Activated T-cell treated with anti-CD3 and anti-CD28 coated beads, Interleukin-2, amount 50 U/mL, for 1 hour (primary cell): ENCODE measurements at places on chromosomes 1 and 21.

GRCh38 chr21:42097860-42098454 is 26.8 kb downstream of the UMODL1 start:
- no peak for DNase-seq

DNA sequence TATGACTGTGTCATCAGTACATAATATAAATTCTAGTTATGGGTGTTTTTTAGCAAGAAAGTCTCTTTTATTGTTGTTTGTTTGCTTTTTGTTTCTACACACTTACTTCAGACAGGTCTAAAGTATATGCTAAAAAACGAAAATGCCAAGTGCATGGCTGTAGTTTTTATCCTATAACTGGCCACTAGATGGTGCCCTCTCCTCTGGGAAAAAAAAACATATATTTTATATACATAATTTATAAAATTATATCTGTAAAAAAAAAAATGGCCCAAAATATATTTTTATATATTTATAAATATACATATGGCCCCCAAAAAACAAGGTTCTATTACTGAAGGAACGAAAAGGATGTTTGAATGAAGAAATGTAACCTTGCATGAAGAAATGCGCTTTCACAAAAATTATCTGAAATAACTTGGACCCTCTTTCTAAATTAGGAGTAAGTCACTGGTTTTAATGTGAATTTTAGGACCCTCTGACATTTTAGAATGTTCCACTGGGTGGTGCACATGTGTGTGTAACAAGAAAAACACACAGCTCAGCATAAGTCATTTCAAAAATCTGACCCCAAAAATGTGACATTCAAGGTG is 93.5 kb downstream of the TTLL7 start:
- DNase-seq: no peak

DNA sequence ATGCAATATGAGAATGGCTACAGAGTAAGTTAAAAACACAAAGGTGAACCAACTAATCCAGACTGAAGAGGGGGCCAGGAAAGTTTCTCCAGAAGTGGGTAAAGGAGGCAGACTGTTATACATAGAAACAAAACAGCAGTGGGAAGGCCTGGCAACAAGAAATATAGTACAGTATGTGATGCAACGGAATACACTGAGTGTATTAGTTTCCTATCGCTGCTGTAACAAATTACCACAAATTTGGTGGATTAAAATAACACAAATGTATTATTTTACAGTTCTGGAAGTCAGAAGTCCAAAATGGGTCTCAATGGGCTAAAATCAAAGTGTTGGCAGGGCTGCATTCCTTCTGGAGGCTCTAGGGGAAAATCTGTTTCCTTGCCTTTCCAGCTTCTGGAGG is 95.2 kb downstream of the ZSWIM5 start:
- no peak for DNase-seq

DNA sequence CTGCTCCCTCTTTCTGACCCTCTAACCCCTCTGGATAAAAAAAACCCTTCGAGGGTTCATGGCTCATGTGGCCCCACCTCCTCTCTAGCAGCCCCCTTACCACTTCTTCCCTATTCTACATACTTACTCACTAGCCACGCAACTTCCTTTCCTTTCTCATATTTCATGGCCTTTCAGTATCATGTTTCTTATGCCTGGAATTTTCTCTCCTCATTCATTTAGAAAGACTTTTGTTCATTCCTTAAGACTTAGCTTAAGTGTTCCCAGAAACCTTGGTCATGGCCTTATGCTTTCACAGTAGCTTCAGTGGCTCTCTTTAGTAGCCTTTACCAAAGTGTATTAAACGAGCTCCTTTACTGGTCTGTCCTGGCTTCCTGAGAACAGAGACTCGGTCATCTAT is 6.1 kb downstream of the ACP6 start:
- no peak for DNase-seq

- peak; percentile 61 for DNase-seq
Measured at GRCh38 chr1:155977690-155978324, 540 bp downstream of the ARHGEF2 start.

DNA sequence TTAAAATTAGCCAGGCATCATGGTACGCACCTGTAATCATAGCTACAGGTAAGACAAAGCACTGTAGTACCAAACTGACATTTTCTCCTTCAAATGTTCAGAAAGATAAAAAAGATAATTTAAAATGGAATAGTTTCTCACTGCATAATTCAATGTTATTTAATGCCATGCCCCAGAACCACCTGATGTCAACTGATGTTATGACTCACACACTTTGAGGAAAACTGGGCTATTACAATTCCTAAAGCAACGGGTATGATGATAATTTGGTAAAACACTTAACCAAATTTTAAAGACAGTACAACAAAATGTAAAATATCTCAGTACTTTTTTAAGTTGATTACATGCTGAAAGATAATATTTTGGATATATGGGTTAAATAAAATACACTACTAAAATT is 22.9 kb upstream of the PLEKHO1 start:
- no peak for DNase-seq

DNA sequence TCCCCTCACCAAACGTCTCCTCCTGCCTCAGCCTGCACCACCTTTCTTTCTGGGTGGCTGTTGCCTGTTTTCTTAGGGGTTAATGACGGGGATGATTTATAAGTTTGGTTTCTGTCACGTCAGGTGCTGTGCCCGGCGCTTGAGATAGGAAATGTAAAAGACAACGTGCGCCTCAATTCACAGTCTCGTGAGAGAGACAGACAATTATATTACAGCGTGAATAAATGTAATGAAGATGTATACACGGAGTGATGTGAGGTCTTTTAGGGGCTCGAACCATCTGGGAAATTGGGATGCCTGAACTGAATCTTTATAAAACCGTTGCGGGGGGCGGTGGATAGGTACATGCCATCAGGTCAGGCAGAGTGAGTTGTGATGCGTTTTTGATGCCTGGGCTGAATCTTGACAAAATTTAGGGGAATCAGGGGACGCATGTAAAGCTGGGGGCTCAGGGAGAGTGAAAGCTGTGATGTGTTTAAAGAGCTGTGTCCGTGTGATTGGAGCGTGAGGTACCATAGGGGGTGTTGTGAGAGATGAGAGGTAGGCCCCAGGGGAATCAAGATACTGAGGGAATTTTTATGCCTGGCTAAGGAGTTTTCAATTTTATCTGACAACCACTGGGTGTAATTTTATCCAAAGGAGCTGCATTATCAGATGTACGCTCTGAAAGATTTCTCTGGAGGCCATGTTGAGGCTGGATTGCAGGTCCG is 831 bp downstream of the TIPRL start:
- DNase-seq: no peak

- DNase-seq: no peak
Measured at GRCh38 chr1:169644297-169644696, 14.4 kb upstream of the SELP start.

GRCh38 chr1:239555350-239555749 is 169.0 kb downstream of the CHRM3 start:
- DNase-seq: no peak

GRCh38 chr1:201229771-201230635 is 39.4 kb downstream of the IGFN1 start:
- DNase-seq: no peak

- no peak for DNase-seq
Measured at GRCh38 chr21:45549626-45550463, 7.6 kb upstream of the SLC19A1 start.

GRCh38 chr1:245248231-245248731 is 93.5 kb downstream of the KIF26B start:
- no peak for DNase-seq

DNA sequence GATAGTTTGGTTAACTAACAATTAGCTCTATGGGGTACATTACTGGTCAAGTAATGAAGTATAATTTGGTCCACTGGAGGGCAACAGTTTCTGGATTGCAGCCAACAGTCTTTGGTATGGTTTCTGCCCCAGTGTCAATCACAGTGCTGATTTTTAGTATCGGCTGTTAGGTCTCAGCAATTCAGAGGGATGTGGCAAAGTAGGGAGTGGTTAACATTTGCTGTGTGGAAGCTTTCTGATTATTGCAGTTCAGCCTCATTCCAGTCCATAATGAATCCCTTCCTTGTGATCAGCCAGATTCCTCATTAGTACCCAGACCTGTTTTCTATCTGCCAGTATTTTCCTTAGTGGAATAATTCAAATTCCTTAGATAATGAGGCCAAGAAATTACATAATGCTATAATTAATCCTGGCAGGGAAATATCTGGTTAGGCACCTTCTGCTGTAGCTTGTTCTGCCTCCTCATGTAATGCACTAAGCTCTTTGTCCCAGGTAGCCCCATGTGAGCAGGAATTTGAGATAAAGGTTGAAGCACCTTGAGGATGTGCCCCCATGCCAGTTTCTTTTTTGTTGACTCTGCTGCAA is 14.0 kb downstream of the F3 start:
- no peak for DNase-seq

GRCh38 chr1:240732390-240732789 is 120.4 kb upstream of the GREM2 start:
- no peak for DNase-seq

DNA sequence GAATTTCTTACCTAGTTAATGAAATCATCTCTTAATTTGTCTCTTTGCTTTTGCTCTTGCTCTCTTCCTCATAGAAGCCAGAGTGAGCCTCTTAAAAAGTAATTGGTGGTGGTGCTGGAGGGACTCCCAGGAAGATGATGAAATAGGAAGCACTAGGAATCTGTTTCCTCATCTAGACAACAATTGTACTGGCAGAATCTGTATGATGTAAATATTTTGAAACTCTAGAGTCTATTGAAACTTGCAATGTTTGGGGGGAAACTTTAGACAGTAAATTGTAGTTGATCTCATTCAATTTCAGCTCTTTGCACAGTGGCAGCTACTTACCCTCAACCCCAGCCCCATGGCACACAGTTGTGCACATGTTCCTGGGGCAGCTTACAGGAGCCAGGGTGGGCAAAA is 10.6 kb downstream of the RGSL1 start:
- no peak for DNase-seq

DNA sequence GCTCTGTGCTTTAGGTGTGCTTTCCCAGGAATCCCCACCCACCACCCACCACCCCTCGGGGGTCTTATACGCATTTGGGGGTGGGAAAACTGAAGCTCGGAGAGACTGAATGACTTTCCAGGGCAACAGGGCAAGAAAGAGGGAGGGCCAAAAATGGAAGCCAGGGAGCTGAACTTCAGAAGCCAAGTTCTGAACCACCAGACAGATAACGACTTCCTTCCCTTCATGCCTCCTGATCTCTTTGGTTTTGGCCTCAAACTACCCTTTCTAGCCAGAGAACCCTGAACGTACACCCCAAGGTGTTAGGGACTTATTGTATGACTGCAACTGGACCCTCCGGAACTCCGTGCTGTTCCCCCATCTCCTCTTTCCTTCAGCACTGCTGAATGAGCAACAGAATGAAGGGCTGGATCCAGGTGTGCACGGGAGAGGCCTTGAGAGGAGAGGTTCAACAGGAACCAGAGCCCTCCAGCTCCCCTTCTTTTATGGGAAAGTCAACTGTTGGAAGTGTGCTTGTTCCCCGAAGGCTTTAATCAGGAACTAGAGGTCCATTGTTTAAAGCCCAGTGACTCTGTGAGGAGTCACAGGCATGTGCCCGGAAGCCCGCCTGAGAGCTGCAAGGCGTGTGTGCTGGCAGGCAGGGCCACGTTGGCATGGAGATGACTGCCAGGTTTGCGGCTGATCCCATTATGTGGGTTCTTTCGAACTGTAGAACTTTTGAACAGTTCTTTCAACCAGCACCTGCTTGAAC is 3.1 kb downstream of the BACE2 start:
- DNase-seq: no peak

DNA sequence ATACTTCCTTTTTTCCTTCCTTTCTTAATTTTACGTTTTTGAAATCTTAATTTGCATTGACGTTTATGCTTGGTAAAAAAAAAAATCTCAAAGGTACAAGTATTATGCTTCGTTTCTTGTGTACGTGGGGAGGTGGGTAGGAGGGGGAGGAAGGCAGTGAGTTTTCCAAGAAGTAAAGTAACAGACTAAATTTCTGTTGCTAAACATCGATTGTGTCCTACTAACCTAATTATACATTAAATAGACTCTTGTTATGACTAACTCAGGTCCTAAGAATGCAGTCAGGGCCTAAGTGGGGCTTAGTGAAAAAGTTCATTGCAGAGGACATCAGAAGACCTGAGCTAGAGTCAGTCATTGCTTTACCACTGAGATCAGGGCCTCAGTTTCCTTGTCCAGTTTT is 17.5 kb downstream of the NEK7 start:
- DNase-seq: no peak

- no peak for DNase-seq
Measured at GRCh38 chr21:40613546-40614030, 233.4 kb downstream of the DSCAM start.

DNA sequence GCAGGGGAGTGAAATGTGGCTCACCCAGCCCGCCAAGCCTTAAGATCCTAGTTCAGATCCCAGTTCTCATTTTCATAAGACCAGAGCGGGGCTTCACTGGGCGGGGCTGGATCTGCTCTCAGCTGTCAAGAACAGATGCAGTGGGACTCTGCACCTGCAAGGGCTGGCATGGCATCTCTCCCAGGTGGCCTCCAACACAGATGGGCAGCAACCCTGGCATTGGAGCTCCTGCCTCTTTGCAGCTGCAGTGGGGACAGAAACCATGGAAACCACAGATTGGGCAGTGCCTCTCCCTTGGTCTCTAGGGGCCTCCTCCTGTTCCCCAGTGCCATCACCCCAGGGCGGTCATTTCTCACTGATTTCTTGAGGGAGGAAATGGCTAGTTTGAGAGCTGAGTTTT is 267.7 kb downstream of the PRDM2 start:
- no peak for DNase-seq

DNA sequence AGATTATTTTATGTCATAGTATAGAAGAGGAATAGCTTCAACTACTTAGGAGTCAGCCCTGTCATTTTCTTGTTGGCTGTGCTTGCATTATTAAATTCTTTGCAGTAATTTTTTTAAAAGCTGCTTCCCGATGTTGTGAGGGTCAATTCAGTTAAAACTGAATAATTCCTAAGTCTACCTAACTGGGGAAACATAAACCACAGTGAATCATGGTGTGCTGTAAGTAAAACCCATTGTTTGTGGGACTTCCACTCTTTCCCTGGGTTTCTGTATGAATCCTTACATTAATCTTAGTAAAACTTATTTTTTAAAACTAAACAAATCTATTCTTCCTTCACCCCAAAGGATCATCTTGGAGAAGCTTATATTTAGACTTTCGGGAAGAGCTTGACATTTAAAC is 4.4 kb downstream of the SUCO start:
- DNase-seq: no peak

GRCh38 chr21:45591619-45592207 is 49.5 kb upstream of the SLC19A1 start:
- no peak for DNase-seq

DNA sequence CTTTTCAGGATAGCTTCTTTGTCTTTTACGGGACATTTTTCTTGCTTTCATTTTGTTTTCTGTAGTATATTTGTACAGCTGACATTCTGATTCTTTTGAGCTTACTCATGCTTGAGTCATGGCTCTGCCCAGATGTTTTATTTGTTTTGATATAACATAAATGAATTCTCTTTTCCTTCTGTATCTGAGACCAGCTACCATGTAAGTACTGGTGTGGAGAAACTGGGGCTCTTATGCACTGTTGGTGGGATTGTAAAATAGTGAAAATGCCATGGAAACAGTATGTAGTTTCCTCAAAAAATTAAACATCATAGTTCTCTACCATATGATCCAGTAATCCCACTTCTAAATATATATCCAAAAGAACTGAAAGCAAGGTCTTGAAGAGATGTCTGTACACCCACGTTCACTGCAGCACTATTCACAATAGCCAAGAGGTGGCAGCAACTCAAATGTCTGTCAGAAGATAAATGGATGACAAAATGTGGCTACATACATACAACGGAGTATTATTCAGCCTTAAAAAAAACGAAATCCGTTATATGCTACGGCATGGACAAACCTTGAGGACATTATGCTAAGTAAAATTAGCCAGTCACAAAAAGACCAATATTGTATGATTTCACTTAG is 61.4 kb downstream of the EIF2B3 start:
- no peak for DNase-seq

GRCh38 chr1:227841096-227841495 is 25.6 kb downstream of the PRSS38 start:
- no peak for DNase-seq
